Articular chondrocyte of knee joint (primary cell): ENCODE measurements at places on chromosomes 13 and 19. TPM values are rescaled to one million over a fixed set of nuclear protein-coding genes. Genes with fewer than 3 reads are reported as not detected.

MBD3L2 gene
- not detected in 2 replicates for total RNA-seq

ACTL9 gene
- total RNA-seq = not detected in 2 replicates

AMER2 gene
- total RNA-seq = not detected in 2 replicates

TBXA2R gene
- 4.7 and 5.0 TPM in 2 replicates for total RNA-seq

PTGIR gene
- total RNA-seq = 3.0 and 4.4 TPM in 2 replicates

FXYD1 gene
- 0.32 and 0.52 TPM in 2 replicates for total RNA-seq

PALM gene
- total RNA-seq = 7.5 and 9.3 TPM in 2 replicates
